ENCODE measurements at places on chromosomes 7 and 10. TPM values are rescaled to one million over a fixed set of nuclear protein-coding genes. Genes with fewer than 3 reads are reported as not detected.

Gene UTF1
- total RNA-seq = not detected

Gene CREB3L2
- total RNA-seq = 95.7 TPM

Gene TMEM140
- total RNA-seq = 1.7 TPM

Gene LRRC17
- not detected for total RNA-seq

Gene NUDT1
- 78.2 TPM for total RNA-seq

Gene C10orf53
- not detected for total RNA-seq

Gene LEP
- total RNA-seq = not detected

Gene METTL2B
- 40.7 TPM for total RNA-seq

Gene TES
- not detected for total RNA-seq

Gene MALRD1
- total RNA-seq = not detected

Gene SEMA3C
- total RNA-seq = not detected

Gene TMEM273
- 1.3 TPM for total RNA-seq

Gene SVOPL
- total RNA-seq = not detected

- DNase-seq = no peak
Observed at GRCh38 chr7:107958764-107959526, 44.0 kb downstream of the LAMB1 start.

DNA sequence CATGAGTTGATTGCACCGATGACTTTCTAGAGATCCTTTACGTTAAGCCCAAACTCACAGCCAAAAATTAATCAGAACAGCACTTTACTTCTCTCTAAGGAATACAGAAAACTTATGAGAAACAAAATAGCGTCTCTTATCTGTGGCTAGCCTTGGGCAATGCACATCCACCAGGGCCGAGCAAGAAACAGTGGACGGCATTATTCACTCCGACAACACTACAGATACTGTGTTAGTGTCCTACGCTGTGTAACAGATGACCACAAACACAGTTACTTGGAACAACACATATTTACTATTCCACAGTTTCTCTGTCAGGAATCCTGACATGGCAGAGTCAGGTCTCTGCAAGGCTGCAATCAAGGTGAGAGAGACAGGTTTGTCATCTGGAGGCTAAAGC, 598.3 kb upstream of the ADARB2 start:
- DNase-seq = no peak

- no peak for DNase-seq
Observed at GRCh38 chr10:114647545-114648138, 10.4 kb downstream of the ABLIM1 start.

- no peak for DNase-seq
Observed at GRCh38 chr7:23275912-23276311, 23.2 kb upstream of the MALSU1 start.

- no peak for DNase-seq
Observed at GRCh38 chr7:15862781-15863165, 176.3 kb upstream of the MEOX2 start.

- peak; percentile 76 for DNase-seq
Observed at GRCh38 chr7:44633254-44634186, 27.1 kb downstream of the OGDH start.

DNA sequence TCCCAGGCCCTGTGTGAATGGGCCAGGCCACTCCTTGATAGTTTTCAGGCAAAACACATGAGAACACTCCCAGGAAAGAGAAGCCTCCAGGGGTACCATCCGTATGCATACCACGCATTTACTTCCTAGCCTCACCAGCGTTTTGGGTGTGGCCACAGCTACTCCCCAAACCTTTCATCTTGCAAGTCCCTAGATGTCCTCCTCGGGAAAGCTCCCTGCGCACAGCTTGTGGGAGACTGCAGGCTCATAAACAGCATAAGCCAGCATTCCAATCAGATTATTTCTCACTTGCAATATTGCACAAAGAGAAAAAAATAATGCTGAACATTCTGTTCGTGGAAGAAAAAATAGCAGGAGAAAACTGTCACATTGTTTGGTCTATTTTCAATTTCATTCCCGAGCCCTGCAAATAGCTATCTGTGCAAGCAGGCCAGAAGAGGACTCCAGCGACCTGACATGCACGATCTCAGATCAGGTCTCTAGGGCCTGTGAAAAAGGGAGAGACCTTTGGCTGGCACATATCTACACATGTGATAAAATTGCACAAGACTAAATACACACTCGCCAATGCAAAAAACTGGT, 175.6 kb downstream of the PLXNA4 start:
- DNase-seq = no peak

DNA sequence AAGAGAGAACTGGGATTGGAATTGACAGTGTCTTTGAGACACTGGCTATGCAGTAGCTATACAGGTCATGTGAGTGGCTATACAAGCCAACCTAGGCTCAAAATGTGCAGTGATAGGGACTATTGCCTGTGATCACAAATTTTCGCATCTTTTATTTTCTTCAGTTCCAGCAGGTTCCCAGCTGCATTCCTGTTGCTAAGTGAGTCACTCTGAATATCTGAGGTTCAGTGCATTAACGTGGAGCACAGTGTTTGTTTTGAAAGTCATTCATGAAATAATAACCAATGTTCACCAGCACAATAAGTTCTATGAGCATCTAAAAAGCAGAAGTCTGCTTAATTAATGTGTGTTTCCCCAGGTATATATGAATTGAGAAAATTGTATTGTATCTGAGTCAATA, 1236.0 kb upstream of the CELF2 start:
- DNase-seq = no peak

- DNase-seq = no peak
Observed at GRCh38 chr10:5862360-5862961, 27.2 kb downstream of the ANKRD16 start.

DNA sequence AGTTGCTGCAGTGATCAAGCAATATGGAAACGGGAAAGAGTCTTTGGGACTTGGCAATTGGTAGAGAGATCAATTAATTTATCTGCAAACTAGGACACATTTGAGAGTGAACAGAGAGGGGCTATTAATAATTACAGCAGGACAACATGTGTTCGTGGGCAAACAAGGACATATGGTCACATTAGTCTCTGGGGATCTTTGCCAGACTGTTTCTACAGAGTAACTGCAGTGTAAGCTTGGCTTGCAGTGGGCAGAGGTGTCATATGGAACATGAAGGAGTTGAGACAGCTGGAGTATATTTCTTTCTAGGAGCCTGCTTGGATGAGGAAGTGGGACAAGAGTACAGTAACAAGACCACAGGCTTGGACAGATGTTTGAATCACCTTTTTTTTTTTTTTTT, 232.1 kb upstream of the LYZL1 start:
- no peak for DNase-seq

DNA sequence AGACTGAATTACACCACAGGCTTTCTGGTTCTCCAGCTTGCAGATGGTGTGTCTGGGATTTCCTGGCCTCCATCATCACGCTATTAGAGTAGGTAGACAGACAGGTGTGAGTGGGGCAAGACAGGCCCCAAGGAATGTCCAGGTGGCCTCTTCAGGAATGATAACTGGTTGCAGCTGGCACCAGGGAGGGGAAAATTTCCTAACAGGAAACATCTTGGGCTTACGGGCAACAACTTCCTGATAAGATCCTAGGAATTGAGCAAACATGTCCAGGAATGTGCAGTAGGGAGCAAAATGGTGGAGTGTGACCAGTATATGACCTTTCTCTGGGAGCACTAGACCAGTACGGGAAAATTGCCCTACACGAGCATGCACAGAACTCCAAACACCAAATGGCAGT, 11.3 kb downstream of the XRCC2 start:
- no peak for DNase-seq

DNA sequence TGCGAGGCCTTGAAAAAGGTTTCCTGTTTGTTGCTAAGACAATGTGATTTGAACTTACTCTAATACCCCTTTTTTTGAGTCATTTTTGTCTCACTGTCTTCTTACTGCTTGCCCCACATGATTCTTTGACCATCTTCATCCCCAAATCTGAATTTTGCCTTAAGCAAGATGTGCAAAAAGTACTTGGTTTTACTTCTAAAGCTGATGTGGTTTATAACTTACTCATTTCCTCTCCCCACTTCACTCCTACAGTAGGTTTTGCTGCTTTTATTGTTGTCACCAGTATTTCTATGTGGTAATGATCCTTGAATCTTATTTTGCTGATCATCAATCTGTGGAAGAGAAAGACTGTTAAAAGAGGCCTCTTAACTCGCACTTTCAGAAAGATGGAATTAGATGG, 396.4 kb downstream of the SDK1 start:
- DNase-seq = no peak

DNA sequence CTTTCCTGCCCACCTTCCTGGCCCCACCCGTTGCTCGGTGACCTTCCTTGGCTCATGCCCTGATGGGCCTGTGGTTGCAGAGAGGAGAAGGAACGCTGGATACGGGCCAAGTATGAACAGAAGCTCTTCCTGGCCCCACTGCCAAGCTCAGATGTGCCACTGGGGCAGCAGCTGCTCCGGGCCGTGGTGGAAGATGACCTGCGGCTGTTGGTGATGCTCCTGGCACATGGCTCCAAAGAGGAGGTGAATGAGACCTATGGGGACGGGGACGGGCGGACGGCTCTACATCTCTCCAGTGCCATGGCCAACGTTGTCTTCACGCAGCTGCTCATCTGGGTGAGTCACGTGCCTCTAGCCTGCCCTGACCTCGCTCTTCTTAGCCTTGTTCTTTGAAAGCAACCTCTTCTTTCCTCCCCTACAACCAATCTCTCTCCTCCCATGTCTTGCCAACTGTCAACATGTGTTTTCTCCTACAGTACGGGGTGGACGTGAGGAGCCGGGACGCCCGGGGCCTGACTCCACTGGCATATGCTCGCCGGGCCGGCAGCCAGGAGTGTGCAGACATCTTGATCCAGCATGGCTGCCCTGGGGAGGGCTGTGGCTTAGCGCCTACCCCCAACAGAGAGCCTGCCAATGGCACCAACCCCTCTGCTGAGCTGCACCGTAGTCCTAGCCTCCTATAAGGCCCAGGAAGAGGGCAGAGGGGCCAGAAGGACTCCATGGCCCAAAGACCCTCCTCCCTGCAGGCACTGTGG, 24.1 kb downstream of the GBX1 start:
- DNase-seq = no peak

GRCh38 chr10:12448340-12448728, 99.0 kb downstream of the CAMK1D start:
- no peak for DNase-seq

GRCh38 chr10:51010977-51011376, 63.3 kb upstream of the PRKG1 start:
- DNase-seq = peak; percentile 47

DNA sequence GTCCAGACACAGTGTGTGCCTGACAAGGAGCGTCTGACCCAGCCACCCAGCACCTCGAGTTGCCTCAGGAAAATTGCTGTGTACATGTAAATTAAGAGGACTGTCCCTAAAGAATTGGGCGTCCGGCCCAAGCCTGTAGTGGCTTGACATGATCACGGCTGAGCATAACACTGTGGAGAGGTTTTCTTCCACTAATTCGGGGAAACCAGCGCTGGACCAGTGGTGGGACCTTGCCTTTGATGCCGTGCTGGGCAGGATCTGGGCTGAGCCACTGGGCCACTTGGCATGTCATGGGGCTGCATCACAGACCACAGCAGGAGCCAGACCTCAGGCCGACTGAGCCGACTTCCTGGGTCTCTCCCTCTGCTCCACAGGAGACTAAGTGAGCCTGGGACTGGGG, 282.5 kb downstream of the GLRX3 start:
- no peak for DNase-seq

DNA sequence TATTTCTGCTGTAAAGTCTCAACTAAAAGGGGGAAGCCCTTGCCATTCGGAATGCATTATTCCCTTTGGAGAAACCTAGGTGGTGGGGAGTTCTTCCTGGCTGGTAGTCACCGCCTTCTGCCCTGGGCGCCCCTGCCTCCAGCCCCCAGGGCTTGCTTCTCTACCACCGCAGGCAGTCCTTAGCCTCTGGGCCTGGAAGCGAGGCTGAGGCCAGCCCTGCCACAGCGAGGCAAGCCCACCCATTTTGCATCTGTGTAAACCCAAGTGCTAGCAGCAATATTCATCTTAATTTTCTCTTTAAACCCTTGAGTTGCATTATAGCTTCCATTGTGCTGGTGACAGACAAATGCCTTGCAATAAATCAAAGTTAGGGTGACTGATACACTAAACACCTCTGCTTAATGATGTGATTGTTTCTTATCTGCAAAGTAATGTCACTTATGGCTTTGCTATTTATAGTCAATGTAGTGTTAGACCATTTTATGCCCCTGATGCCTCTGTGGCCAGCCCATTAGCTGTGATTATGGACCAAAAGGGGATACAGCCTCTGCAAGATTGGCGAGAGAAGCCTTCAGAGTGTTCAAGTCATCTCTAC, 26.2 kb upstream of the MGMT start:
- no peak for DNase-seq

- DNase-seq = no peak
Observed at GRCh38 chr7:38704751-38705150, 73.6 kb upstream of the AMPH start.
